Activated T-helper 1 cell treated with Interleukin-2 at 50 U/mL for 16 hours (primary cell): ENCODE measurements at places on chromosomes 13 and 19.

- no peak for DNase-seq
Measured at GRCh38 chr13:101915755-101916107, 463.3 kb downstream of the ITGBL1 start.

- no peak for DNase-seq
Measured at GRCh38 chr13:74891610-74892009, 590.4 kb downstream of the TBC1D4 start.

DNA sequence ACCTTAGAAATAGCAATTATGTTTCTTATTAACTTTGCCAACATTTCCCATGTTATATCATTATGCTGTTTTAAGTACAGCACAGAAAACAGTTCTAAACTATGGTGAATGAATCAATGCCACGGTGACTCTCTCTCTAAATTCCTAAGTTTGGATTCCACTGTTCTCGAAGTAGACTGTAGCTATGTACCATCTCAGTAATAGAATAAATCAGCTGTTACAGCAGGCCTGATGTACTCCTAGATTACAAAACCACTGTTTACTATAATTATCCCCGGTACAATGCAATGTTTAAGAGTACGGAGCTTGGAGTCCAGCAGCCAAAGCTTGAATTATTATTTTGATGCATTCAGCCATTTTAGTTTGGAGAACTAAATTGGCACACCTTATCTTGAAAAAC lies 476.3 kb upstream of the SLITRK1 start:
- no peak for DNase-seq

DNA sequence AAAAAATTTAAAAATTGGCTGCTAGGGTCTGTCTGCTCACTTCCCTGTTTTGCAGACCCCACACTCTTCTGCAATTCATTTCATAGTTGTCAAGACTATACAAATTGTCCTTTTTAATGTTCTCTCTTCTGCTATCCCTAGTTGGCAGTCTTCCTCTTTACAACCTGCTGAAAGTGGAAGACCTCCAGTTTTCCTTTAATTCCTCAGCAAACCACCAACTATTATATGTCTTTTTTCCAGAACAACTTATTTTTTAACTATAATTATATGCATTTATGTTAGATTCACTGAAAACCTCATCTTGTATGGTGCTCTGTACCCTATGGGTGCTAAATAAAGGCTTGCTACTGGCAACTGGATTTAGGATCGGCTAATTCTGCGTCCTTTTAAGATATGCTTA lies 1.1 kb upstream of the PHF11 start:
- no peak for DNase-seq

DNA sequence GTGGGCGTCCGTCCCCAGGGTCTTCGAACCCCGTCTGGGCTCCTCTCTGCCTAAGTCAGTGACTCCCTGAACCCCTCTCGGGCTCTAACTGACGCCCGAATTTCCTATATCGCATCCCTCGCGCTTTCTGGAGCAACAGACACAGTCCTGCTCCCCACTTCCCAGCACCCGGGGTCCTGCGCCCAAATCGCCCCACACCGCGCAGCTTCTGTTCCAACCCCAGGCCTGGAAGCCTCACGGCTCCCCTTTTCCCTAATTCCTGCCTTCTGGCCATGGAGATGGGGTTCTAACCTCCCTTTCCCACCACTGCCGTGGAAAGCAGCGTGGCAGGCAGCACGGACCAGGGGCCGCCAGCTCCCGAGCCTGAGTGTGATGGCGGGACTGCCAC lies 1.6 kb upstream of the GRTP1 start:
- DNase-seq = no peak

DNA sequence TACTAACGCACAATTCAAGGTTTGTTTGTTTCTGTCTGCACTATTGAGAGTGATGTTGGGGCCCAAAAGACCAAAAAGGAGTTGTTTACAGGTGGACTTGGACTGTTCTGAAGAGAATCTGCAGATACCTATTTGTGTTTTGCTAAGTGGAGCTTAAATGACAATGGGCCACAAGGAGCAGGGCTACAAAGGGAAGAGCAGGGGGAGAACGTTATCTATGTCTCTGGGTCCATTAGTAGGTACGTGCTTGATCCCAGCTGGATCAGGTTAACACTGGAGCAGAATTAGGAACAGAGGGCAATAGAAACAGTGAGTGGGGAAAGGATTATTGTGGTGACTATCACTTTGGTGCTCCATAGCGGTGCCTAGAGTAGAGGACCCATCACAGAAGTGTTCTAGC lies 22.5 kb downstream of the NBEA start:
- DNase-seq = no peak

DNA sequence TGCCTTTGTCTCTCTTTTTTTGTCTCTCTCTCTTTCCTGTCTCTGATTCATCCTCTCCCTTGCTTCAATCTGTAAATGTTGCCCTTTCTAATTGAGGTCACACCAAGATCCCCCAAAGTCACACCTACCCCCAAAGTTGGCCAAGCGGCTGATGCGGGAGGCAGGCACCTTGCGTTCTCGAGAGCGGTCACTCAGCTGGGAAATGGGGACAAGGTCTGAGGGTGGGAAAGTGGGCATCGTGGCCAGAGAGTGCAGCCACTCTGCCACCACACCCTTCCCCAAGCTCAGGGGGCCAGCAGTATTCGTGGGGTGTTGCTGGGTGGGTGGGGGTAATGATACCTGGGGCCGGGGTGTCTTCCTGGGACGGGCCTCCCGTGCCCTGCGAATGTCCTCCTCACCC lies 2.7 kb downstream of the COQ8B start:
- DNase-seq = no peak

DNA sequence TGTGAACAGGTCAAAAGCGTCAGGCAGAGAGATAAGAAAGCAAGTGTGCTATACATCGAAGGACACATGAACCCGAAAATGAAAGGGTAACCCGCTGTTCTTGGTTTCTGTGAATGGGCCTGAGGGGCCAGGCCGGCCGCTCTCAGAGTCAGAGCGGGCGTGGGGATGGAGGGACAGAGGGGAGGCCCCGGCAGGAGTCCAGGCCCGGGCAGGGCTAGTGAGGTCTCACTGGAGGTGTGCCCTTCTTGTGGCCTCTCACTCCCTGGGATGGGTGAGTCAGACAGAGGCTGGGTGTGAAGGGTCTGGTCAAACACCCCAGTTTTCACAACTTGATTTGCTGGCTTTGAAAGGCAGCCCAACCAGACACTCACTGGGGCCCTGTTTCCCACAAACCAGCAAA lies 17.4 kb upstream of the NDUFS7 start:
- no peak for DNase-seq

DNA sequence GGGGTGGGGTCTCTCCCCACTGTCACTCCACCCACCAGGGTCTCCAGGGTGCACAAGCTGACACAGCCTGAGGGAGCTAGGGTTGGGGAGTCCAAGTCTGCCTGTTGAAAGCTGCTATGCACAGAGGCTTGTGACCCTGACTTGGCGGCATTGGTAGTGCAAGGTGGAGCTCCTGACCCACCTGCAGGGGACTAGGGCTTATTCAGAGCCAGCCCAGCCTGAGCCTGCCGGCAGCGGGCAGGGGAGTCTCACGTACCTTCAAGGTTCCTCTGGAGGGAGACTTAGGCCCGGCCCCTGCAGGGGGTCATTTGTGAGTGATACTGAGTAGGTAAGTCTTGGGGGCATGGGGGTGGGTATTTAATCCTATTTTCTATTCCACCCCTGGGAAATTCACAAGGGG lies 4.7 kb downstream of the KCTD15 start:
- no peak for DNase-seq

- no peak for DNase-seq
Measured at GRCh38 chr13:100262404-100262803, 173.5 kb downstream of the PCCA start.

- DNase-seq = no peak
Measured at GRCh38 chr13:25095851-25096453, at the start of gene PABPC3. Gene PABPC3 (plus strand): TSS chr13:25096136. CDS start chr13:25096199, 63 bp downstream.

GRCh38 chr19:33683881-33684537 lies 62.3 kb downstream of the CHST8 start:
- DNase-seq = no peak

- DNase-seq = no peak
Measured at GRCh38 chr13:95023405-95023804, 277.8 kb downstream of the ABCC4 start.

GRCh38 chr13:99298056-99298455 lies 9.1 kb downstream of the GPR183 start:
- DNase-seq = no peak

GRCh38 chr13:60261432-60262351 lies 98.0 kb upstream of the DIAPH3 start:
- DNase-seq = no peak

DNA sequence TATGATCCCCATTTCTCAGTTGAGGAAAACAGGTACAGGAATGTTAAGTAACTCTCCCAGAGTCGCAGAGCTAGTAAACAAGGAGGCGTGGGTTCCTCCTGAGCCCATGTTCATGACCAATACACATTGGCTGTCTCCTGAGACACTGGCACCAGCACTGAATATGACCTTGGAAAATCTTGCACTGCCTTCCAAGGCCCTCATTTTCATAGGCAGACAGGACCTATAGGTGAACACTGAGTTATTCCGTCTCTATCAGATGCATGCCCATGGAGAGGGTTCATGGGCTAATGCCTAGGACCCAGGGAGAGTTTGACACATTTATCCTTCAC lies 504.8 kb downstream of the RFC3 start:
- no peak for DNase-seq

- DNase-seq = no peak
Measured at GRCh38 chr13:44769686-44770085, 193.6 kb upstream of the TSC22D1 start.

- no peak for DNase-seq
Measured at GRCh38 chr13:56850852-56851251, 289.9 kb upstream of the PRR20A start.

GRCh38 chr13:50123515-50123861 lies 108.2 kb downstream of the KCNRG start:
- DNase-seq = no peak

DNA sequence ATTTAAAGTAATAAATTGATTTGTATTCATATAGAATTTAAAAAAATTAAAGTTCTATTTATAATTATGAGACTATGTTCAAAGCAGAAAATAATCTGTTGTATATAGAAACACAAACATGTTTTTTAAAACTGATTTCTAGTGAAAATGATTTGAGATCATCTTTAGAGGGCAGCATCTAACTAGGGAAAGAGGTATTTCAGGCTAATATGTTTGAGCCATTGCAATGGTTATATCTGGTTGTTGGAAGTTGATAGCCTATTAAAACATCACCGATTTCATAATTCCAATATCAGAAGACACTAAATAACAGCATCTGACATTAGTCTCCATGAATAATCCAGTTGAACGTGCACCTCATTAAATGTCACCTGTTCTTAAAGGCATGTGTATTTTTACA lies 79.8 kb upstream of the SLITRK6 start:
- no peak for DNase-seq

GRCh38 chr13:91328726-91329125 lies 18.8 kb upstream of the MIR17HG start:
- DNase-seq = no peak

DNA sequence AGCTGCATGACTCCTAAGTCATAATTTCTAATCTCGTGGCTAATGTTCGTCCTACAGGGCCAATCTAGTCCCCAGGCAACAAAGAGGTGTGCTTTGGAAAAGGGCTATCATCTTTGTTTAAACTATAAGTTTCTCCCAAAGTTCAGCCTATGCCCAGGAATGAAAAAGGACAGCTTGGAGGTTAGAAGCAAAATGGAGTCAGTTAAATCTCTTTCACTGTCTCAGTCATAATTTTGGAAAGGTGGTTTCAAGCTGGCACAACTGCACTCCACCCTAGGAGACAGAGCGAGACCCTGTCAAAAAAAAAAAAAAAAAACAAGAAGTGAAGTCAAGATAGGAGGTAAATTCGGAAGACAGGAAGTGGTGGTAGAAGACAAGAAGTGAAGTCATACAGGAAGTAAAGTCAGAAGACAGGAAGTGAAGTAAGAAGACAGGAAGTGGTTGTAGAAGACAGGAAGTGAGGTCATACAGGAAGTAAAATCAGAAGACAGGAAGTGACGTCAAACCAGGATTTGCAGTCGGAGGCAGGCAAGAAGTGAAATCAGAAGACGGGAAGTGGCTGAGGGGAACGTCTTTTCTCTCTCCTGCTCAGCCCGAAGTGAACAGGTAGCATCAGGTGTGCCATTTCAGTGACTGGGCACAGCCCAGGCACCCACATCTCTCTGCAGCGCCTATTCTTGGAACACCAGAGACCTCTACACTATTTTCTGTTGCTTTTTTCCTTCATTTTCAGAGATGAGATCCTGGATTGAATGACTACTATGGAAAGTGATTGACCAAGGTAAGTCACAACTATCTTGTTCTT lies 32.2 kb downstream of the GP6 start:
- DNase-seq = peak; percentile 20

DNA sequence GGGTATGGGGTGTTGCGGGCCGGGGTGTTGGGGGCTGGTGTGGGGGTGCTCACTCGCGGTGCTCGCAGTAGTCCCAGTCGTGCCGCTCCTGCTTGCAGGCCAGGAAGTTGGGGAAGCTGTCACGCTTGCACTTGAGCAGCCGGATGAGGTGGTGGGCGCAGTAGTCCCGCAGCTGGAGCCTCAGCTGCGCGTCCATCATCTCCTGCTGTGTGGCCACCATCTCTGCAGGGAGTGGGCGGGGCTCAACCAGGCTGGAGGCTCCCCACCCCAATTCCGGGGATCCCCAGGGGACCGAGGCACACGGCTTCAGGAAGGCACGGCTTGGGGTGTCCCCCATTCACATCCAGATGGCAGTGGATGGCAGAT lies 5.2 kb downstream of the NDUFB7 start:
- no peak for DNase-seq

DNA sequence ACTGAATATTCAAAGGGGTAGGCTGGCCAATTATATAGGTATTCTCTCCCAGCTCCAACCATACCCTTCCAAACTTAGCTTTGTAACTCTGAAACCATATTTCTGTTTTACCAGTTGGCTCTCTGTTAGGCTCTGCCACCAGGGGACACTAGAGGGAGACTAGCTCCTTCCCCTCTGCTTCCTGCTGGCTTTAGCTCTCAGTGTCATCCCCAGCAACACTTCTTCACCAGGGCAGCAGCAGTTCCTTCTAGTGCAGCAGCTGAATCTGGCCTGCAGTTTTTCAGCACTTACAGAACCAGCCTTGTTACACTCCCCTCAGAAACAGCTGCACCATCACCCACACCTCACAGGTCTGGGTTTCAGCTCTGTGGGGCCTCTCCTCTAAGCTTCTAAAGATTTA lies 51.0 kb upstream of the DOCK9 start:
- DNase-seq = no peak

DNA sequence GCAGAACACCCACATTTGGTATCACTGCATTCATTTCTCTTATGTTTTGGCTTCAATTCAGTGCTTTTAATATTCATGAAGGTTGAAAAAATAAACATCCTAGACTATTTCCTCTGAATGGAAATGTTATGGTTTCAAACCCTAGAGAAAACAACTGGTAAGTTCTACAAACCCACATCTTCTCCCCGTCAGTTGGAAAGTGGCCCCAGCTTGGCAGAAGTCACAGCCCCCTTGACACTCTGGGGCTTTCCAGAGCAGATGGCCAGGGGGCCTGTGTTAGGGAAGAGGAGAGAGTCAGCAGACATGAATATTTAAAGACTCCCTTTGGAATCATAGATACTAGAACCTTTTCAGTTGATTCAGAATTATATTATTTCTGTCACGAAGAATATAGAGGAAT lies 123.9 kb downstream of the SHISA2 start:
- no peak for DNase-seq

- DNase-seq = no peak
Measured at GRCh38 chr13:43698758-43699157, 88.0 kb downstream of the ENOX1 start.

- no peak for DNase-seq
Measured at GRCh38 chr13:49821216-49822009, 28.9 kb upstream of the KPNA3 start.
